ENCODE measurements at places on chromosomes 13 and 19.

DNA sequence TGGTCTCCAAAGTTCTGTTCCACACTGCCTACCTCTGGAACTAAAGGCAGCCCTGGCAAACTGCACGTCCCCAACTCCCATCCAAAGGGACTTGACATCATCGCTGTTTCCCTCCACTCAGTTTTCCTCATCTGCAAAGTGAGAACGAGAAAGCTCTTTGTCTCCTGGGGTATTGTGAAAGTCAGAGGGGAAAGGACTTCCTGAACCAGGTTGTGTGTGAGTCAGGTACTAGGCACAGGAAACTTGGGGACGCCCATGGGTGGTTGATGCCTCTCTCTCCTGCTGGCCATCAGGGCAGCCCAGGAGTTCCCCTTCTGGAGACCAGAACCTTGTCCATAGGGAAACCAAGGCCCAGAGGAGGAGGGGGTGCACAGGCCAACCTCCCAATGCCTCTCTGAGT is 4.7 kb downstream of the CRLF1 start:
- no peak for DNase-seq
- no peak overlapping the region for H3K27ac ChIP-seq
- no peaks in the 10 kb centered on the region for H3K4me1 ChIP-seq
- H3K27me3 ChIP-seq: peaks cover 26% of the 10 kb centered on the region
- no peaks in the 10 kb centered on the region for H3K36me3 ChIP-seq

DNA sequence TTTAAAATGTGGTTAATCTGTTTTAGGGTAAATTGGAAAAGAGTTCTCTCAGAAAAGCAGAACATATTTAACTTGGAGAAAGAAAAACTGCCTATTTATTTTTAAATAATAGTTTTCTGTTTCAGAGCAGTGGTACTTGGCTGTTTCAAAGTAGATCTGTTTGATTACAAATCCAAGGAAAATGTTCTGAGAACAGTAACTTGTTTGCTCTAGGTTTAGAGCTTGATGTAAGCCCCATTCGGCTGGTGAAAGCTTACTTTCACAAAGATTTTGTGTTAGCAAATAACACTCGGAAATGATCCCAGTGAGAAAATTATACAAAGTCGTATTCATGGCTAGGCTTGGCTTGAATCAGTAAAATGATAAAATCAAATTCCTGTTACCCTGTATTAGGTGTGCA is 395.8 kb upstream of the GPC6 start:
- H3K4me1 ChIP-seq: no peaks in the 10 kb centered on the region
- no peak overlapping the region for H3K27ac ChIP-seq
- H3K36me3 ChIP-seq: no peaks in the 10 kb centered on the region
- H3K27me3 ChIP-seq: no peaks in the 10 kb centered on the region
- DNase-seq: no peak
- no peak overlapping the region for H3K4me3 ChIP-seq

DNA sequence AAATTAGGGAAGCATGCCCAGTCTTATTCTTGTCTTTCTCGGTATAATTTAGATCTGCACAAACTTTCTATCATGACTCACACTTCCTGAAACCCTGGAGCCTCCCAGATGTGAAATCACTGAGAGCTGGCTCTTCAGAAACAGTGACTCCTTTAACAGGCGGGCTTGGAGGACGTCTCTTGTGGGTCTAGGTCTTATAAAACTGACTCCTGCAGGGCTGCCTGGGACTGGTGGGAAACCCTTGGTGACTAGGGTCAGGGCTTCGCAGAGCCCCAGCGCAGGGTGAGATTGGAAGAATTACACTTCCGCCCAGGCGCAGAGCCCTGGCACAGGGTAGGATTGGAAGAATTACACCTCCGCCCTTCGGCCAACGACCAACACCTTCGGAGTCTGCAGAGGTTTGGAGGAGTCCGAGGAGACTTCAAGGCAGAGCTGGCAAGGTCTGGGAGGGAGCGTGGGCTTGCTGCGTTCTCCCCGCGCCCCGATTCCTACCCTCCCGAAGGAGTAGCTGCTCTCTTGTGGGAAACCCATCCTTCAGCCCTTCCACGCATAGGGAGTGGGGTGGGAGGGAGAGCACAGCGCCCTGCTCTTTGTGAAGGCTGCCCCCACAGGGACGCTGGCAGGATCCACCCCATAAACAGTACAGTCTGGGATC is 43.4 kb upstream of the MAP3K10 start:
- H3K27me3 ChIP-seq: no peaks in the 10 kb centered on the region
- no peaks in the 10 kb centered on the region for H3K36me3 ChIP-seq
- no peak overlapping the region for H3K27ac ChIP-seq
- DNase-seq: no peak
- peaks cover 50% of the 10 kb centered on the region for H3K4me1 ChIP-seq

DNA sequence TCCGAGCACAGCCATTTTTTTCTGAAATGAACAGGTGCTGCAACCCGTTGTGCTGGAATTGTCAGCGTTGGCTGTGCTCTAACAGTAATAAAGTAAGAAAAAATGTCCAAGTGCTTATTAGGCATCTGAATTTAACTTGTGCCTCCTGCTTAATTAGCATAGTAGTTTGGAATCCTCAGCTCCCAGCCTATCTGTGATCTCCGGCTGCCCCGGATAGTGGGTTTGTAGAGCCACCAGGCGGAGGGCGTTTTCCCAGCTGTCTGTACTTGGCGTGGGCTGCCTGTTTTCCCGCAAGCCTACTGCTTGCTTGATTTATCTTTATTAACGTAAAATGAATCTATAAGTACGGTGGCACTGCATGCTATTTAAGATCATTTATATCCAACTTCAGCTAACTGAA is 137.9 kb downstream of the MTUS2 start:
- H3K4me1 ChIP-seq: no peaks in the 10 kb centered on the region
- H3K27me3 ChIP-seq: no peaks in the 10 kb centered on the region
- H3K36me3 ChIP-seq: no peaks in the 10 kb centered on the region

GRCh38 chr13:30241532-30241931 is 65.8 kb downstream of the KATNAL1 start:
- no peak for DNase-seq
- peaks cover 4% of the 10 kb centered on the region for H3K36me3 ChIP-seq
- H3K4me3 ChIP-seq: no peak overlapping the region
- H3K27ac ChIP-seq: no peak overlapping the region
- no peaks in the 10 kb centered on the region for H3K27me3 ChIP-seq

- no peaks in the 10 kb centered on the region for H3K36me3 ChIP-seq
- peak; percentile 8 for DNase-seq
- H3K27ac ChIP-seq: no peak overlapping the region
- H3K27me3 ChIP-seq: peaks cover 7% of the 10 kb centered on the region
- no peak overlapping the region for H3K4me3 ChIP-seq
Observed at GRCh38 chr19:42028304-42029216, 34.5 kb upstream of the ATP1A3 start.

- H3K36me3 ChIP-seq: no peaks in the 10 kb centered on the region
- H3K4me1 ChIP-seq: no peaks in the 10 kb centered on the region
- H3K4me3 ChIP-seq: no peak overlapping the region
- no peak overlapping the region for H3K27ac ChIP-seq
Observed at GRCh38 chr19:51296336-51297093, 14.9 kb upstream of the IGLON5 start.

- no peak for DNase-seq
- no peaks in the 10 kb centered on the region for H3K36me3 ChIP-seq
- no peak overlapping the region for H3K27ac ChIP-seq
Observed at GRCh38 chr13:44169018-44169911, 204.4 kb upstream of the SERP2 start.

DNA sequence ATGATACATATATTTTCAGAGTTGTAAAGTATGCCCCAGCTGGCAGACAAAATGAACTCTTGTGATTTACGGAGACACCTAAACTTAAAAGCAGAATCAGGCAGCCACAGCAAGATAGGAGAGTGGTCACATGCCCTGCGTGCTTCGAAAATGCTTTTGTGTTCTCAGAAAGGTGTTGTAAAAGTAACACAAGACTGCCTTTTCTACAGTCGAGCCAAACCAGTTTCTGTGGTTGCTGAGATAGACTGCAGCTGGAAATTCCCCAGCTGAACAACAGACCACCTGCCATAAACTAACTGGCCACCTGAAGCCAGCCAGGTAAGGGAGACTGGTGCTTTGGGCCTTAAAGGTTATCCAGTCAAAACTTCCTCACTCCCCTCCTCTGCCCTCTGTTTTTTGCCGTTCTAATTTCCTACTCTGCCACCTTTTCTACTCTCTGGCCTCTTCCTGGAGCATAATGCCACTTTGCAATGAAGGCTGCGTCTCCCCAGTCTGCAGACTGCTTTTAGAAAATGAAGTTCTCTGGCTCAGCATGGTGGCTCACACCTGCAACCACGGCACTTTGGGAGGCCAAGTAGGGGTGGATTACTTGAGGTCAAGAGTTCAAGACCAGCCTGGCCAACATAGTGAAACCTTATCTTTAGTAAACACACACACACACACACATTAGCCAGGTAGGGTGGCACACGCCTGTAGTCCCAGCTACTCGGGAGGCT is 381.2 kb upstream of the SLITRK1 start:
- H3K4me1 ChIP-seq: no peaks in the 10 kb centered on the region
- no peak overlapping the region for H3K4me3 ChIP-seq
- no peaks in the 10 kb centered on the region for H3K27me3 ChIP-seq
- no peaks in the 10 kb centered on the region for H3K36me3 ChIP-seq

GRCh38 chr19:5696196-5697021 is 6.3 kb downstream of the RPL36 start:
- DNase-seq: no peak
- H3K27ac ChIP-seq: no peak overlapping the region
- H3K36me3 ChIP-seq: peaks cover 18% of the 10 kb centered on the region
- no peaks in the 10 kb centered on the region for H3K27me3 ChIP-seq
- no peak overlapping the region for H3K4me3 ChIP-seq

- DNase-seq: no peak
- peaks cover 70% of the 10 kb centered on the region for H3K36me3 ChIP-seq
- H3K4me1 ChIP-seq: peaks cover 32% of the 10 kb centered on the region
- H3K4me3 ChIP-seq: no peak overlapping the region
- H3K27me3 ChIP-seq: no peaks in the 10 kb centered on the region
- no peak overlapping the region for H3K27ac ChIP-seq
Observed at GRCh38 chr19:54151362-54152035, 8.0 kb downstream of the LENG1 start.

DNA sequence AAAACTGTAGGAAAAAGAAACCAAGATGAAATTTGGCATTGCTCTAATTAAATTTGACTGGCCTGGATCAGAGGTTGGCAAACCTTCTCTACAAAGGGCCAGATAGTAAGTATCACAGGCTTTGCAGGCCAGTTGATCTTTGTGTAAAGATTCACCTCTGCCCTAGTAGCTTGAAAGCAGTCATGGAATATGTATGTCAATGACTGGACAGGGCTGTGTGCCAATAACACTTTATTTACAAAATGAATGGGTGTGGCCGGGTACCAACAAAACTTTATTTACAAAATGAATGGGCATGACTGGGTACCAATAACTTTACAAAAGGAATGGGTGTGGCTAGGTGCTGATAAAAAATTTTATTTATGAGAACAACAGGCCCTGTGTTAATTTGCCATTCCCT is 20.0 kb downstream of the SIN3B start:
- no peak for DNase-seq
- no peak overlapping the region for H3K4me3 ChIP-seq
- H3K36me3 ChIP-seq: peaks cover 30% of the 10 kb centered on the region
- H3K27ac ChIP-seq: no peak overlapping the region
- no peaks in the 10 kb centered on the region for H3K27me3 ChIP-seq

DNA sequence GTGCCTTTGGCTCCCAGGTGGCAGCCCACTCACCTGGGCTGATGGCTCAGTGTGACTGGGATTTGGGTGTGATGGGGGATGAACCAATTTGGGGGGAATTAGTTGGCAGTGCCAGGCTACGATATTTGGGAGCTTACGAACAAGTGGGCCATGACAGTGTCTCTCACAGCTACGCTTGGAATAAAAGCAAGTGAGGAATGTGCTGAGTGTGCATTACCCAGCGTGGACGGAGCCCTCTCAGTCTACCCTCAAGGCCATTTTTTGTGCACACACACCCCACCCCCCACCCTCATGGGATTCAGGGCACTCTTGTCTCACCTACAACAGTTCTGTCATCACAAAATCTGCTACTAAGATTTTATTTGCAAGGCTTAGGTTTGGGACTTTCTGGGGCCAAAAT is 329.1 kb downstream of the NDFIP2 start:
- no peaks in the 10 kb centered on the region for H3K4me1 ChIP-seq
- H3K4me3 ChIP-seq: no peak overlapping the region
- H3K27ac ChIP-seq: no peak overlapping the region
- H3K27me3 ChIP-seq: no peaks in the 10 kb centered on the region
- no peak for DNase-seq
- H3K36me3 ChIP-seq: no peaks in the 10 kb centered on the region

DNA sequence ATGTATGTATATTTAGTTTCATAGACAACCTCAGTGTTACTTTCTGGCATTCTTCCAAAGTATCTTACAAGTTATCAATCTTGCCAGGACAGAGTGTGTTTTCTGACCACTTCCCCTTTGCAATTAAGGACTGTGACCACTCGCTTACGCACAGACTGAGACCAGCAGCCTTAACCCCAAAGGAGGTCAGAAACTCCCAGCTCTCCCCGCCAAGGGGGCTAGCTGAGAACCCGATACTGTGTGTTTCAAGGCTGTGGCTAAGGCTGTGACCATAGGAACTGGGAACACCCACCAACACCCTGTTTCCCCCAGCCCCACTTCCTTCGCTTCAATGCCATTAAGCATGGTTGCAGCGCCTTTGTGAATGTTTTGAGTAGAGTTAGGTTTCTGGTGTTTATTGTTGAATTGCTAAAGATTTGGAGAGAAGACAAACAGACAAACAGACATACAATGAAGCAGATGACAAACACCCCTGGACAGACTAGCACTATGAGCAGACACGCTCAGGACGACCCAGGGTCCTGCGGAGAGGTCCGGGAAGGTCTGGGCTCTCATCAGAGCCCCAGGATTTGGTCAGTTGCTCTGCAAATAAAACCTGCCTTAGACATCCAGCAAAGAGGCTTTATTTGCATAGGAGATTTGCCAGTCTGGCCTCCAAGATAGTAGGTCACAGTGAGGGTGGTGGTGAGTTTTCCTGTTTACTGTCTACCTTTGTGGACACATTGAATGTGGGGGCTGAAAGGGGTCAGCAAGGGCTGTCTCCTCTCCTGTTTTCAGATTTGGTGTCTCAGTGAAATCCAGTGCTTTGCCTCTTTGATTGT is 25.0 kb upstream of the TNFSF11 start:
- DNase-seq: no peak
- no peaks in the 10 kb centered on the region for H3K4me1 ChIP-seq
- no peaks in the 10 kb centered on the region for H3K27me3 ChIP-seq
